ENCODE measurements at places on chromosomes 4 and X. TPM values are rescaled to one million over a fixed set of nuclear protein-coding genes. Genes with fewer than 3 reads are reported as not detected.
A peak's percentile ranks its signal among the peaks of the same experiment; 100 is the strongest.

The SPARCL1 gene
- total RNA-seq: not detected

GRCh38 chr4:4677556-4678522 lies 136.0 kb upstream of the STX18 start:
- no peak for DNase-seq

The DCAF8L2 gene
- total RNA-seq: not detected

DNA sequence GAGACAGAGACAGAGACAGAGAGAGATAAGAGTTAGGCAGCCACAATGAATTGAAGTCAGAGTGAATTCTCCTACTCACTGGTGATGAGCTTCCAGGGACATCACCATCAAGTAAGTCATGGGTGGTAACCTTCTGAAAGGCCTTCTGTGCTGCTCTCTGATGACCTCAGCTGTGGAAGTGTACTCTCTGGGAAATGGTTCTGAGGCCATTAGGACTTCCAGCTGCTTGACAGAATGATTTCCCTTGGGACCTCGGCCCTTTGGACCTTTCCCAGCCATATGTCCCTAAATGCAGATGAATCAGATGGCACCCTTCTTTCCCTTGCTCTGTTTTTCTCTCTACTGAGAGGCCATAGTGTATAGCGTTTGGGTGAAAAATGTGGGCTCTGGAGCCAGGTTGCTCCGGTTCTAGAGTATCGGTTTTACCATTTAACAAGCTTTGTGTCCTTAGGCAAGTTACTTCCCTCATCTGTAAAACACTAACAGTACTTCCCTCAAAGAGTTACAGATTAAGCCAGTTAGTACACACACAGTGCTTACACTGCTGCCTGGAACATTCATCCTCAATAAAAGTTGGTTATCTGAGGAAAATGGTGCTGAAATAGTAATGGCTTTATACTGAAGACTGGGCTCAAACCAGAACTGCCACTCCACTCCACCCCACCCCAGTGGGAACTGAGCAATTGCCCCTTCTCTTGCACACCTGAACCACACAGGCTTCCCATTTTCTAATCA lies 7.6 kb downstream of the SEPTIN11 start:
- DNase-seq: no peak

DNA sequence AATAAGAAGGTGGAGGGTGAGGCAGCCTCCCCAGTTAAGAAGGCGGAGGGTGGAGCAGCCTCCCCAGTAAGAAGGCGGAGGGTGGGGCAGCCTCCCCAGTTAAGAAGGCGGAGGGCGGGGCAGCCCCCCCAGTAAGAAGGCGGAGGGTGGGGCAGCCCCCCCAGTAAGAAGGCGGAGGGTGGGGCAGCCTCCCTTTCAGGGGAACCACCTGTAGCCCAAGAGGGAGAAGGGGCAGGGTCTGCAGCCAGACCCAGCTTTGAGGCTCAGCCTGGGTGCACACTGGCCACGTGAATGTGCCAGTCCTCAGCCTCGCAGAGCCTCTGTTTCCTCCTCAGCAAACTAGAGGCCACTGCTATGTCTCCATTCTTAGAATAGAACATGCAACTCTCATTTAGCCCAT lies 52.6 kb downstream of the HMX1 start:
- DNase-seq: no peak

The GPRASP3 gene
- total RNA-seq: 1.3 TPM

DNA sequence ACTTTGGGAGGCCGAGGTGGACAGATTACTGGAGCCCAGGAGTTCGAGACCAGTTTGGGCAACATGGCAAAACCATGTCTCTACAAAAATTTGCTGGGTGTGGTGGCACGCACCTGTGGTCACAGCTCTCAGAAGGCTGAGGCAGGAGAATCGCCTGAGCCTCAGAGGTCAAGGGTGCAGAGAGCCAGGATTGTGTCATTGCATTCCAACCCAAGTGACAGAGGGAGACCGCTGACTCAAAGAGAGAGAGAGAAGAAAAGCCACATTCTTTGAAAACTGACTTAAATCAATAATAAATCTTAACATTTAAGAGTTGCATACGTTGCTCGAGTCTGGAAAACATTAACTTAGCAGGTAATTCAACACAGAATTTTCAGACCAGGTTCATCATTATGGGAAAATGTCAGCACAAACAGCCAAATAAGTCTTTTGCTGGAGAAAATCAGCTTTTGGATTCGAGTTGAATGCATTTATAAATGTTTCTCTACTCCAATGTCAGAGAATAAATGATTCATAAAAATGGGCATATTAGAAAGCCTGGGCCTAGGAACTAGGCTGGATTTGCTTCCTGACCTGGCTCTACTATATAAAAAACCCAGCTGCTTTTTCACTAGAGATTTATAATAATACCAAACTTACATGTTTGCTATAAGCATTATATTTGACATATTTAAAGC lies 68.3 kb upstream of the RBPJ start:
- DNase-seq: peak; percentile 50

GRCh38 chr4:145481164-145481941 lies at the start of gene SMAD1:
Gene SMAD1 (plus strand): TSS chr4:145481853. CDS start chr4:145514614, 32,761 bp downstream.
- peak; percentile 53 for DNase-seq

GRCh38 chrX:66915893-66916292 lies 277.0 kb upstream of the EDA2R start:
- no peak for DNase-seq

DNA sequence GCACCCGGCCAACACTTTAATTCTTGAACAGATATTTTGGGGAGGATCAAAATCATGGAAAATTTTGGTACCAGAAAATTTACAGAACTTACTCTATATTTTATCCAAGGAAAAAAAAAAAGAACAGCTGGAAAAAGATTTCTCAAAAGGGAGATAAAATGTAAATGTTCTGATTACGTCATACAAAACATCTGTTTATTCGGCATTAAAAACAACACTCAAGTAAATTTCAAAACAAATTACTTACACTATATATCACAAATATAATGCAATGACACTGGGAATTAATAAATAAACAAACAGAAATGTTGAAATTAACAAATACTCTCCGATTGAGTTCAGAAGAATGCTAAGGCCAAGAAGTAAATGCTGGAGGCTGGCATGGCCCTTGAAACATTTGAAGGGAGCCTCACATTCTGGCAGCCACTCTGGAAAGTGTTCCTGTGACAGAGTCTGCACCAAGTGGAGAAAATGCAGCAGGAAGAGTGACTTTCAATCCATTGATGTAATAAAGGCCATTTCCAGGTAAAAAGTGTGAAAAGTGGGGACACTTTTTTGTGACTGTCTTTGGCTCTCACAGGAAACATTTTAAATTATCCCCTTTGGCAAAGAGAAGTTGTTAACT lies 486.0 kb upstream of the CTSO start:
- no peak for DNase-seq

The ARSJ gene
- 0.07 TPM for total RNA-seq

The FRAS1 gene
- not detected for total RNA-seq

DNA sequence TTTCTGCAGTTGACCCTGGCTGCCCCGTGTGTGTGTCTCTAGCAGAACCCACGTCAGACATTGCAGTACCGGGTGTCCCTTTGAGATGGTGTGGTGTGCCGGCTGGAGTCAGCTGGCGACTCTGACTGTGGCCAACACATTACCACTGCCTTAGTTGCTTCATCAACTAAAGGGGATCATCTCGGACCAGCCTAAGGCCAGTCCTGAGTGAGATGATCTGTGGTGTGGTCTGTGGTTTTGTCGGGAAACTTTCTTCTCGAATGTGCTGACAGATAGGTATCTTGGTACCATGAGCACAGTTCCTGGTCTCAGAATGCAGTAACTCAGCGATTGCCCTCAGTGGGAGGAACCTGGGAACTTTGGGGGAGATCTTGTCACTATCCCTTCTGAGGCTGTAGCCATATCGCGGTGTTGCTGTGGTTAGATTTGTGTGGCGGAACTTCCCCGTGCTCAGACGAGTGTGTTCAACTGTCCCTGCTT lies 15.8 kb downstream of the TBC1D14 start:
- peak; percentile 48 for DNase-seq

Data from activated CD4-positive, alpha-beta memory T cell treated with anti-CD3 and anti-CD28 coated beads for 36 hours (primary cell).